Stimulated activated CD8-positive, alpha-beta memory T cell treated with anti-CD3 and anti-CD28 coated beads, Interleukin-15, amount 100 ng/mL, for 24 hours (primary cell): ENCODE measurements at places on chromosomes 4 and X.

DNA sequence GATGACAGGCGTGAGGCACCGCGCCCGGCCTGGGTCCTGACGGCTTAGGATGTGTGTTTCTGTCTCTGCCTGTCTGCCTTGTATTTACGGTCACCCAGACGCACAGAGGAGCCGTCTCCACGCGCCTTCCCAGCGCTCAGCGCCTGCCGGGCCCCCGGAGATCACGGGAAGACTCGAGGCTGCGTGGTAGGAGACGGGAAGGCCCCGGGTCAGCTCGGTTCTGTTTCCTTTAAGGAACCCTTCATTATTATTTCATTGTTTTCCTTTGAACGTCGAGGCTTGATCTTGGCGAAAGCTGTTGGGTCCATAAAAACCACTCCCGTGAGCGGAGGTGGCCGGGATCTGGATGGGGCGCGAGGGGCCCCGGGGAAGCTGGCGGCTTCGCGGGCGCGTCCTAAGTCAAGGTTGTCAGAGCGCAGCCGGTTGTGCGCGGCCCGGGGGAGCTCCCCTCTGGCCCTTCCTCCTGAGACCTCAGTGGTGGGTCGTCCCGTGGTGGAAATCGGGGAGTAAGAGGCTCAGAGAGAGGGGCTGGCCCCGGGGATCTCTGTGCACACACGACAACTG is 1.3 kb downstream of the SHOX start:
- no peak for DNase-seq

- DNase-seq = no peak
These were observed 12.8 kb downstream of the EREG start for GRCh38 chr4:74377714-74378113.

DNA sequence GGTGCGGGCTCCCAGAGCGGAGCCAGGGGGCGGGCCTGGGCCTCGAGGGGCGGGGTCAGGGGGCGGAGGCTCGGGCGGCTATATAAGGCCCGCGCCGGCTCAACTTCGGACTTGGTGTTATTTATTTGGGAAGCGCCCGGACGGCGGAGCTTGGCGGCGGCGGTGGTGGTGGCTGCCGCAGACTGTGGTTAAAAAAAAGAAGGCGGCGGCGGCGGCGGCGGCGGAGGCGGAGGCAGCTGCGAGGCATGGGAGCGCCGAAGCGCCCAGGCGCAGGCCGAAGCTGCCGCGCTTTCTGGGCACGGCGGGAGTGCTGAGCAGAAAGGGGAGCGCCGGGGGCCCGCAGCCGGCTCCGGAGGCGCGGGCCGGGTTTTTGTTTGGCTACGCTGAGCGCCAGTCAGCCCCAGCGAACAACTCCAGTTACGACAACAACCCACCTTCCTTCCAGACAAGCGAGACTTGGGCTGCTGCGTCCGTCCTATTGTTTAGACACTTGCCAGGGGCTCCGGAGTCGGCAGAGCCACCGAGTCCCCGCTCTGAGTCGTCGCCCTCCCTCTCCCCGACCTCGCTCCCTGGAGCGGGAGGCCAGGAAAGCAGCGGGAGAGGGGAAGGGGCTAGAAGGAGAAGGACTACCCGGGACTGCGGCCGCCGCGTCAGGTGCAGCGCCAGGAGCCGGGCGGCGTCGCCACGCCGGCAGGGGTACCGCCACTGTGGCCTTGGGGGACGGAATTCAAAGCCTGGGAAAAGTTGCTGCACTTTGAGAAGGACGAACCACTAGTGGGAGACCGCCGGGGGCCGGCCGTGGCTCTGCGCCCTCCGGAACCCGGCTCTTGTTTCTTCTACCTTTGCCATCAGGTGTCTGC is at the start of gene SLIT2:
SLIT2 (plus strand) TSS at position 110 of the 860 bp plus-strand sequence. CDS start 1,911 bp downstream, outside the sequence.
- DNase-seq = no peak

- no peak for DNase-seq
These were observed 52.2 kb downstream of the SPATA18 start for GRCh38 chr4:52103319-52103718.

DNA sequence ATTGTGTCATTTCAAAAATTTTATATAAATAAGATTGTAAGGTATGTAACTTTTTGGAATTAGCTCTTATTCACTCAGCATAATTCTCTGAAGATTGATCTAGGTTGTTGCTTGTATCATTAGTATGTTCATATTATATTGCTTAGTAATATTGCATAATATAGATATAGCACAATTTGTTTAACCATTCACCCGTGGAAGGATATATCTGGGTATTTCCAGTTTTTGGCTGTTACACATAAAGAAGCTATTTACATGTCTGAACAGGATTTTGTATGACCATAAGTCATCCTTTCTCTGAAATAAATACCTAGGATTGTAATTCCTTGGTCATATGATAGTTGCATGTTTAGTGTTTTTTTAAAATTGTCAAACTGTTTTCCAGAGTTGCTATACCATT is 82.5 kb downstream of the CPEB2 start:
- no peak for DNase-seq

DNA sequence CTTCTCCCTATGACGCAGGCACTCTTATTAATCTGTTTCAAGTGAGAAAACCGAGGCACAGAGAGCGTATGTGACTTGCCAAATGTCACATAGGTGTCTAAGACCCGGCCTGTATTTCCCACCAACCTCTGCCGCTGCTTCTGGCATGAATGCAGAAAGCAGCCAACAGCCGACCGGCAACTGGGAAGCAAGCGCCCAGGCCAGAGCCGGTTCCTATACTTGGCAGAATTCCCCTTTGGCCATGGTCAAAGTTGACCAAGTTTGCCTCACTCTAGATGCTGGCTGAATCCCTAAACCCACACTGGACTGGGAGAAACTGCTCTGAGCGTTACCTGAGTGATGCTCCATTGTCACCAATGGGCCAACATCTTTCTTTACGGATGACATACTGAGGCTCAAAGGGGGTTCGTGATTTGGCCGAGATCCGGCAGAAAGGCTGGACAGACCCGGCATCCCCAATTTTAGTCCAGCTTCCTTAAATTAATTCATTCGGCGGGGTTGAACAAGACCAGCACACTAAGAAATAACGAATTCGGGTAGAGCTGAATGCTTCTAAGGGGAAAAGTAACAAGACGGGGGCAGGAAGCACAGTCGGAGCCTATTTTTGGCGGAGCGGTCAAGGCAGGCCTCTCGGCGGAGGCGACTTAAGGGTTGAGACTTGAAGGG is 11.2 kb downstream of the MSX1 start:
- no peak for DNase-seq

- no peak for DNase-seq
These were observed 18.7 kb downstream of the APOO start for GRCh38 chrX:23888887-23889501.

DNA sequence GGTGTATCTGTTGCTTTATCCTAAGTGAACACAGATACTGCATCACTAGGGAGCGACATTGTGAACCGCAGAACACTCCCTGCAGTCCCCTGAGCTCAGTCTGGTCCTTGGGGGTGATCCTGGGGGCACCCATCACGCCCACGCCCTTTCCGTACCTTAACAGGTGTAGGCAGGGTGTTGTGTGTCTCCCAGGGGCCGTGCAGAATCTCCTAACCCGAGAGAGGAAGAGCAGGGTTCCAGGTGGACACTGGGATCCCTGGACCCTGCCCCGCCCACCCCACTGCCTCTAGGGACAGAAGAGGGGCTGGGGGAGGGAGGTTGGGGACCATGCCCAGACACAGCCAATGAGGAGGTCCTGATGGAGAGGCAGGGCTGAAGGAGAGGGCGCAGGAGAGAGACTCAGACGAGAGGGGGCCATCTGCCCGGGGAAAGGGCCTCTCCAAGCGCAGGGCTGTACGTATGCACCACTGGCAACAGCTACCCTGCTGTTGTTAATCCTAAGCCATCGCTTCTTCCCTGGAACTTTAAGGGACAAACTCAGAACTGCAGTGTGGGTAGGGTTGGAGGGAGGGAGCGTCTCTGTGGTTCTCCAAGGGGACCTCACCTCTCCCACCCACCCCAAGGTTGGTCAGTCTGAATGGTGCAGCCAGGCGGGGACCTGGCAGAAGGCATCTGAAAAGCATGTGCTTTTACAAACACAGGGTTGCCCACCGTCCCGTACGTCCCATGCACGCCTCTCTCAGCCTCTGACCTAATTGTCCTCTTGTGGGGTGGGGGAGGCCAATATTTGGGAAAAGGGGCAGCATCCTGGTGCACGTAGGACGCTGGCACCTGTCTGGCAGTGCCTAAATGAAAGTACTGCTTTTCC is 2.5 kb downstream of the P2RY8 start:
- DNase-seq = no peak

GRCh38 chr4:43423276-43423675 is 530.8 kb downstream of the GRXCR1 start:
- no peak for DNase-seq

DNA sequence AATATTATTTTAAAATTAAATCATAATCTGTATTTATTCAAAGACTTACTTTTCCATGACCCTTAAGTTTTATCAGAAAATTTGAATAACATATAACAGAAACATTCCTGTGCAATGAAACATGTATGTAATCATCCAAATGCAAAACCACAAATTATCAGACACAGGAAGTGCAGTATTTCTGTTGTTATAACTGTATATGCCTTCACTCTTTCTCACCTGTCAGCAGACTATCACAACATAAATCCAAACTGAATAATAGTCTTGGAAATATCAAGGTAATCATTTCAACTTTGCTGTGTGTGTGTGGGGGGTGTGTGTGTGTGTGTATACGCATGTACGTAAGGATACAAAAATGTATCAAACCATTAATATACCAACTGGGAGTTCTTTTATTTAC is 285.9 kb downstream of the SLC7A11 start:
- DNase-seq = no peak

- DNase-seq = no peak
These were observed 42.0 kb upstream of the PROM1 start for GRCh38 chr4:16125571-16126445.

- no peak for DNase-seq
These were observed 70.3 kb downstream of the TMEM154 start for GRCh38 chr4:152609481-152609880.

DNA sequence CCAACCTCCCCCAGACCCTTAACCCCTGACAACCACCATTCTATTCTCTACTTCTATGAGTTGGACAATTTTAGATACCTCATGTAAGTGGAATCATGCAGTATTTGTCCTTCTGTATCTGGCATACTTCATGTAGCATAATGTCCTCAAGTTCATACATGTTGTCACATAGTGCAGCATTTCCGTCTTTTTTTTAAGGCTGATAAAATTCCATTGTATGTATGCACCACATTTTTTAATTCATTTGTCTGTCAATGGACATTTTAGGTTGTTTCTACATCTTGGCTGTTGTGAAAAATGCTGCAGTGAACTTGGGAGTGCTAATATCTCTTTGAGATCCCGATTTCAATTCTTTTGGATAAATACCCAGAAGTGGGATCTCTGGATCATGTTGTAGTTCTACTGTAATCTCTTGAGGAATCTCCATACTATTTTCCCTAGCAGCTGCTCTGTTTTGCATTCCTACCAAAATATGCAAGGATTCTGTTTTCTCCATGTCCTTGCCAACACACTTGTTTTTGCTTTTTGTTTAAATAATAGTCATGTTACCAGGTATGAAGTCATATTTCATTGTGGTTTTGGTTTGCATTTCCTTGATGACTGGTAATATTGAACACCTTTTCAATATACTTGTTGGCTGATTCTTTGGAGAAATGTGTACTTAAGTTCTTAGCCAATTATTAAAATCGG is 48.8 kb upstream of the ADAD1 start:
- no peak for DNase-seq

DNA sequence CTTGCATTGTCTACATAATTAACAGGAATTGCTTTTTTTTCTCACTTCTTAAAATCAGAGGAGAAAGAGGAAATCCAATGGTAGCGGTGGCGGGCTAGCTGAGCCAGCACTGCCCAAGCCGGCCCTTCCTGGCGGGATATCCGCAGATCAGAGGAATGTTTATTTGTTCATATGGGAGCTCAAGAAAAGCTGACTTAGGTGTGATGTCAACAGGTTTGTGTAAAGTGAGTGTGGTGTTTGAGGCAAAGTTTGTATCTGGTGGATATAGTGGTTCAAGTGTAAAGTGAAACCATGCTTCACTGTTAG is 466 bp upstream of the SLC39A8 start:
- DNase-seq = no peak

- no peak for DNase-seq
These were observed 913 bp upstream of the PRDM8 start for GRCh38 chr4:80196259-80196921.

DNA sequence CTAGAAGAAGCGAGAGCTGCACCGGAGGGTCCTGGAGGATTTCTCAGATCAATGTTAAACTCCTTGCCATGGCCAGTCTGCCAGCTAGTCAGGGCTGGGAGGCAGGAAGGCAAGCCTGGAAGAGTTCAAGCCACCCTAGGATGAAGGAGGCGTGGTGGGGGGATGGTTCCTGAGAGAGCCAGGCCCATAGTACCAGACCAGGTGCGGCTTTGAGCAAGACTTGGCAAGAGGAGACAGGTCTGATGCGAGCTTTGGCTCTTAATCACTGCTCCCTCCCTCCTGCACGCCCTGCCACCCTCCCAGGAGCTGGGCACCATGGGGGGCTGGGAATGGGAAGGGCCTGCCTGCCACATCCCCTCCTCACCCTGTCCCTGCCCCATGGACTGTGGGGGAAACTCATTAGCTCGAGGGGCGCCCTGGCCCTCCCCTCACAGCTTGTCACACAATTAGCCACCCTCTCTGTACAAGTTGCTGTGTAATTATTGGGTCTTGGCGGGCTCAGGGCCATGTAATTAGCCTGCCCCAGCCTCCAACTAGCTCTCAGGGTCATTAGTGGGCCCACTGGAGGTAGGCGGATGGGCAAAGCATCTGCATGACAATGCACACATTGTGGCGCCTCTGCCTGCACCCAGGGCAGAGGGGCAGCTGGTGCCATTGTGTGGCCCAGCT is 50.3 kb downstream of the EFNB1 start:
- DNase-seq = no peak

- no peak for DNase-seq
These were observed 299.5 kb downstream of the MAPK10 start for GRCh38 chr4:86060341-86060740.

GRCh38 chr4:154478128-154478527 is 13.5 kb downstream of the DCHS2 start:
- DNase-seq = no peak

GRCh38 chrX:39823424-39823823 is 274.3 kb downstream of the BCOR start:
- no peak for DNase-seq

GRCh38 chrX:10828640-10829039 is 208.3 kb upstream of the MID1 start:
- DNase-seq = no peak

DNA sequence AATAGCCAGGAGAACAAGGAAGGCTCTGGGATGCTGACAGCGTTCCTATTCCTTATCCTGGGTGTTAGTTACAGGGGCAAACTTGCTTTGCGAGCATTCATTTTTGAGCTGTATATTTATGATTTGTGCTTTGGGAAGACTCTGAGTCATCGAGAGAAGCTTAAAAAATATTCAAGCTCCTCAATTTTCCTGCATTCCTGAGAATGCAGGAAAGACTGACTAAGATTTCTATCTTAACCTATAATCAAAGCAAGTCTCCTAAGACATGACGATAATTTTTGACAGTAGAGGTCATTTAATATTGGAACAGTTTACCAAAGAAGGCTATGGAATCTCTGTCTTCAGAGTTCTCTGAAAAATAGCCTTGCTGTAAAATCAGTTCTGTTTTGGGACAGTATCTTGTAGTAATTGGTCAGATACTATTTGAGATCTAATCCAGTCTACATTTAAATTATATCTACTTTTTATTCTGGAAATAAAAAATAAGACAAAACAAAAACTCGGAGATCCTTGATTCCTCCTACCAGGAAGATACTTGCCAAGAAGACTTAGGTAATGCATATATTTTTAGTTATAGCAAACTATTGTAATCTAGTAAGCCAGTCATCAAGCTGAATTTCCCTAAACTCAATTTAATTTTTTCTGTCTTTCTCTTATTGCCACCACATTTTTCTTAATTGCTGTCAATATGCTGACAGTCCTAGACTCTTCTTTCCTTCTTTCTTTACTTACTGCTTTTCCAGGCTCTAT is 31.7 kb downstream of the BBS12 start:
- DNase-seq = no peak
